Body of pancreas (tissue), 4 donors: ENCODE measurements at places on chromosomes 11 and 22. TPM values are rescaled to one million over a fixed set of nuclear protein-coding genes. Genes with fewer than 3 reads are reported as not detected.

XPNPEP3 gene
- total RNA-seq: 6.9 TPM

DNA sequence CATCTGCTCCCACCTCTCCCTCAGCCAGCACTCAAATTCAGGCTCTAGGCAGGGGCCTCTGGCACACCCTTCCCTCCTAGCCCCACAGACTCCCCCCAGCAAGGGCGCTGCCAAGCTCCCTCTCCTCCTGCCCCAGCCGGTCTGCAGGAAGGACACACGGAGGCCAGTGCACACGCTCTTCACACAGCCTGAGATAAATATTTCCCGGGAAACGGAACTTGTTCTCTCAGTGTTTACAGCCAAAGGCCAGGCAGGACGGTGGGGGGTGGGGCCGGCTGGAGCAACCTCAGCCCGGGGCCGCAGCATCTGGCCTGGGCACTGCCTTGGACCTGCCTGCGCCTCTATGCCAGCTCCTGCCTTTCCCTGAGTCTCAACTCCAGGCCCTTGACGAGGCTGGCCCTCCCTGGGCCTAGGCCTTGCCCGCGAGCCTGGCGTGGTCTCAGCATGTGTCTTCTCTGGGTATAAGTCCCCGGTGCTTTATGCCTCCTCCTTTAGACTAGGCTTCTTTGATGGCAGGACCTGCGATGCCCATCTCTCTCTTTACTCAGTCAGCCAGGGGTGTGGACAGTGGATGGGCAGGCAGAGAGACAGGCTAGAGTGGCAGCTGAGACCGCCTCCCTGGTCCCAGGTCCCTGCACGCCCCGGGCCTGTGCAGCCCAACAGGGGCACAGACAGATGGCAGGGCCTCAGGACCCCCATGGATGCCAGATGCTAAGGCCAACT lies 48.4 kb downstream of the PDE2A start:
- DNase-seq: peak; percentile 67

- DNase-seq: no peak
These were observed 4.1 kb upstream of the SIK2 start for GRCh38 chr11:111598148-111598547.

GRCh38 chr11:96358321-96358720 lies 15.3 kb upstream of the MAML2 start:
- DNase-seq: no peak

DNA sequence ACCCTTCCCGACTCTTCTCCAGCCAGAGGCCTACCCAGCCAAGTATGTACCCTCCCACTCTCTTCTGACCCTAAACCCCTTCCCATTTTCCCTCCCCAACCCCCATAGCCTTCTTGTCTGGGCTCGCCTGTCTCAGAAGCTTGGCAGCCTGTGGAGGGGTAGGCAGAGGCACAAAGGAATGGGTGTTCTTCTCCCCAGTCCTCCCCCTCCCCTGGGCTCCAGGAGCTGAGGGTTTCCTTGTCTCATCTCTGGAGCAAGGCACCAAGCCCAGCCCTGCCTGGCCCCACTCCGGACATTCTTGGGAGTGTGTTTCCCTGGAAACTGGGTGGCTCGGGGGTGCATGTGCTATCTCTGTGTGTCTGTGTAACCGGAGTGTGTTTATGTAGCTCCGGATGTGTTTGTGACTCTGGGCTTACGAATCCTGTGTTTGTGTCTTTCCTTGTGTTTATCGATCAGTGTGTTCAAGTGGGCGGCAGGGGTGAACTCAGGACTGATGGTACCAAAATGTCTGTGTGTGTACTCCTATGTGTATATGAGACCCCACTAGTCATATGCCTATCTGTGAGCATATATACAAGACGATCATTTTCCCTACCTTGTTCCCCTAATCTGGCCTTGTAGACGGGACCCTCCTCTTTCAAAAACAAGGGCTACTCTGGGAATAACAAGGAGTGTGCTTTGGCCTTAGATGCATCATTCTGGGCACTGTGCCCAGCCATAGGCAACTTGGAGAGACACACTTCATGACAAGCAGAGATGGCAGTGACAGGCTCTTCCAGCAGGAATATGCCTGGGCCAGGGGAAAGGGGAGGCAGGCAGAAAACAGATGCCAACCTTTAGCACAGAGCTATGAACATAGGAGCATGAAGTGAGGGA lies 10.9 kb downstream of the PHLDB1 start:
- no peak for DNase-seq

DNA sequence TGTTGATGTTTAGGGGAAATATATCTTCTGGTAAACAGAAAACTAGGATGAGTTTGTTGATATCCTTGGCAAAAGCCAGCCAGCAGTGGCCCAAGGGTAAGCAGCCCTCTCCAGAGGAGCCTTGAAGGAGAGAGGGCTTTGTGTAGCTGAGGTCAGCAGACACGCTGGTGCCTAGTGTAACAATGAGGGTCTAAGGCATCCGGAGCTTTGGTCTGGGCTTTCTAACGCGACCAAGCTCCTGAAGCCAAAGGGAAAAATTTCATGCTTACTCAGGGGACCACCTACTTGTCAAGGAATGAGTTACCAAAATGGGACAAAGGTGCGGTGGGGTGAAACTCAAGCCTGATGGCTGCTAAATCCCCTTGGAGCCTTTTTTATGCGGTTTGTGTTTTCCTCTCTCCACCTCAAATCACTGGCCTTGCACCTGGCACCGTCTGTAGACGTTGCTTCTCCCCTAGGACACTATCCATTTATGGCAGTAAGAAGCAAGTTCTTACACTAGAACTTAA lies 134.9 kb downstream of the DBX1 start:
- no peak for DNase-seq
